Left hindlimb (tissue), 1 donor: ENCODE measurements at places on chromosomes 16 and 17.

- no peak for DNase-seq
Measured at GRCh38 chr17:80504686-80505413, 28.4 kb upstream of the NPTX1 start.

DNA sequence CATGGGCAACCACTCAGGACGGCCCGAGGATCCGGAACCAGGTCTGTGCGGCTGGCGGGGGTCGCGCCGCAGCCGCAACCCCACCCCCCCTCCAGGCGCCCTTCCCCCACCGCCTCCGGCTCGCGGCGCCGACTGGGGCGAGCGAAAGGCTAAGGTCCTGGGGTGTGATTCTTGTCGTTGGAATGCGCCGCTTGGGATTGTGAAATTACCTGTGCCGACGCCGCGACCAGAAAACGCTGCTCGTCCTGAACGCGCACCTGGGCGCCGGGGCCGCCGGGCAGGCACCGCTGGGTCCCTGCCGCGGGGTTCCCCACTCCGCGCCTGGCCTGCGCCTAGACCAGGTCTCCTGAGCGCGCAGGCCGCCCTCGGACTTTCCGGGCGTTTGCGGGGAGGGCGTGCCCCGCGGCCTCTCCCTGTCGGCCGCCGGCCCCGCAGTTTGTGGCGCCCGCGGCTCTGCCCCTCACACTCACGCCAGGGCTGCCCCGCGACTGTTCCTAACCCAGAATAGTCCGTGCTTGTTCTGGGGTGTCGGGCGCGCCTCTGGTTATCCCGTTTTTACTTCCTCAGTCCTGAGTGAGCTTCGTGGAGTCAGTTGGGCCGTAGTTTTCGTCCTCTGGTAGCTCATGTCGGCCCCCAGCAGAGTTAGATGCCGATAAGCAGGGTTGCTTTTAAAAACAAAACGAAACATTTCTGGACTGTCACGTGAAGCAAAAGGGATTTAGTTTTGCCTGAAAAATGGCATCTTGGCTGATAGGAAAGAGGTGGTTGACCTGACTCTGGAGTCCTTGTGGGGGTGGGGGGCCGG lies 147.2 kb downstream of the SPECC1 start:
- DNase-seq: peak; percentile 46

GRCh38 chr17:78184868-78185267 lies 2.0 kb downstream of the TK1 start:
- DNase-seq: no peak

- DNase-seq: no peak
Measured at GRCh38 chr17:58334661-58335060, 6.1 kb upstream of the TSPOAP1 start.

- peak; percentile 65 for DNase-seq
Measured at GRCh38 chr17:39026980-39027451, 59.8 kb upstream of the FBXO47 start.

GRCh38 chr16:22077700-22078313 lies 14.5 kb upstream of the VWA3A start:
- DNase-seq: peak; percentile 56

GRCh38 chr17:69235338-69236058 lies 6.9 kb upstream of the ABCA10 start:
- DNase-seq: peak; percentile 78

- no peak for DNase-seq
Measured at GRCh38 chr16:70157477-70158260, 15.9 kb upstream of the CLEC18C start.

- DNase-seq: no peak
Measured at GRCh38 chr17:50365649-50366393, 7.2 kb downstream of the MRPL27 start.

GRCh38 chr16:12546918-12547607 lies 256.6 kb downstream of the CPPED1 start:
- no peak for DNase-seq

DNA sequence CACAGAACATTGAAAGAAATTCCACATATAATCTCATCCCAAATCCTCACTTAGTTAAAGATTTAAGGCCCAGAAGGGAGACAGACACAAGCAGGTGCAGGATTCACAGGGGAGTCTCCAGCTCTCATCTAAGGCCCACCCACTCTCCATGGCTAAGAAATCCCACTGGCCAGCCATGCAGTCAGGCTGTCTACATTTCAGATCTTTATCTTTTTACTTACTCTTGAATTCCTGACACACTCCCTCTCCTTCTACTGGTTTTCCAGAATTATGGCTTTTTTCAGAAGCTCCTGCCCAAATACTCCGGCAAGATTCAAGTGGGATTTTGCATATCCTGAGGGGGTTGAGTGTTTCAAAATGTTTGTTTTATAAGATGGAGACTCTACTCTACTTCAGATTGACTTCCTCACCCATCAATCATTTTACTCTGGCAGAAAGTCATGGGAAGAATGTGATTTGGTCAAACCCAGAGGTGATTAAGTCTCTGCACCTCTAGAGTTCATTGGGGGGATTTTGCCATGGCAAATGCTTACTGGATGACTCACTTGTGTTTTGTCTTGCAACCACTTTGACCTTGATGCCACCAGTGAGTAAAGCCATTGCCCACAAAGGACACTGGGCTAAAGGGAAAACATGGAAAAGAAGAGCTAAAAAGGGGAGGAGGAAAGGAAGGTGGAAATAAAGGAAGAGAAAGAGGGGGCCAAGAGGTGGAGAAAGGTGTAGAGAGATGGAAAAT lies 688.8 kb upstream of the SALL1 start:
- no peak for DNase-seq

DNA sequence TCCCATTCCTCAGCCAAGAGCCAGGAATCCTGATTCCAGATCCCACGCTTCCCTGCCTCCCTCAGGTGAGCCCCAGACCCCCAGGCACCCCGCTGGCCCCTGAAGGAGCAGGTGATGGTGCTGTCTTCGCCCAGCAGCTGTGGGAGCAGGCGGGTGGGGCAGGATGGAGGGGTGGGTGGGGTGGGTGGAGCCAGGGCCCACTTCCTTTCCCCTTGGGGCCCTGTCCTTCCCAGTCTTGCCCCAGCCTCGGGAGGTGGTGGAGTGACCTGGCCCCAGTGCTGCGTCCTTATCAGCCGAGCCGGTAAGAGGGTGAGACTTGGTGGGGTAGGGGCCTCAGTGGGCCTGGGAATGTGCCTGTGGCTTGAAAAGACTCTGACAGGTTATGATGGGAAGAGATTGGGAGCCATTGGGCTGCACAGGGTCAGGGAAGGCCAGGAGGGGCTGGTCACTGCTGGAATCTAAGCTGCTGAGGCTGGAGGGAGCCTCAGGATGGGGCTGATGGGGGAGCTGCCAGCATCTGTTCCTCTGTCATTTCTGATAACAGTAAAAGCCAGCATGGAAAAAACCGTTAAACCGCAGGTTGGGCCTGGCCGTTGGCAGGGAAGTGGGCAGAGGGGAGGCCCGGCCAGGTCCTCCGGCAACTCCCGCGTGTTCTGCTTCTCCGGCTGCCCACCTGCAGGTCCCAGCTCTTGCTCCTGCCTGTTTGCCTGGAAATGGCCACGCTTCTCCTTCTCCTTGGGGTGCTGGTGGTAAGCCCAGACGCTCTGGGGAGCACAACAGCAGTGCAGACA lies at the start of gene SPN:
Gene SPN (plus strand): TSS at position 232 of the 791 bp plus-strand sequence. CDS start 482 bp downstream, at position 714.
- DNase-seq: no peak

DNA sequence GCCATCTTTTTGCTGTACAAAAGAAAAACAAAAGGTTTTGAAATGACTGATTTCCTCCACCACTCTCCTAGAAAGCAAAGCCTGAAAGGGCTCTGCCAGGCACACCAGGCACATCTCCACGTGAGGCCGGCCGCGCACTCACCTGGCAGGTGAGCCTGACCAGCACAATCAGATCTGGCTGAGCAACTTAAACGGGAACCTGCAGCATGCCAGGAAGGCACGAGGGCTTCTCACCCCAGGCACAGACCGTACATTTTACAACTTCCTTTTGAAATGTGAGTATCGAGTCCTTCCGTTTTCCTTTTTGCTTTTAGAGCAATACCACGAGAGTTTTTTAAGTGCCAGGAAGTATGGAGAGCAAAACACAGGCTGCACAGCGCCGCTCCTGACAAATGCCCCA lies 22.5 kb downstream of the SLC38A10 start:
- no peak for DNase-seq

DNA sequence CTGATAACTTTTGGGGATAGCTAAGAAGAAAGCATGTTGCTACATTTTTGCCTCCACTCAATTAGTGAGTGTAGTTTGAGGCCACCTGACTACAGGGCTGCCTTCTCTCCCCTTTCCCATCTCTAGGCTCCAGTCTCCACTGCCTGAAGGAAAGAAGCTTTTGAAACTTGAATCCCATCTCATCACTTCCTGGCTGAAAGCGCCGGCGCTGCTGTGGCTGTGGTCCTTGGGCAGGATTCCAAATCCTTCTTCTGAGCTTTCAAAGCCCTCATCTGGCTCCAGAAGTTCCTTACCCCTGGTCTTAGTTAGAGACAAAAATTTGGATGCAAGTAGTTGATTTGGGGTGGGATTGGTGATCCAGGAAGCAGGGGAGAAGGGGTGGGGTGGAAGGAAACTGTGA lies 119.4 kb downstream of the FOXL1 start:
- no peak for DNase-seq

- DNase-seq: no peak
Measured at GRCh38 chr16:66910175-66910940, 8.3 kb downstream of the CDH16 start.

DNA sequence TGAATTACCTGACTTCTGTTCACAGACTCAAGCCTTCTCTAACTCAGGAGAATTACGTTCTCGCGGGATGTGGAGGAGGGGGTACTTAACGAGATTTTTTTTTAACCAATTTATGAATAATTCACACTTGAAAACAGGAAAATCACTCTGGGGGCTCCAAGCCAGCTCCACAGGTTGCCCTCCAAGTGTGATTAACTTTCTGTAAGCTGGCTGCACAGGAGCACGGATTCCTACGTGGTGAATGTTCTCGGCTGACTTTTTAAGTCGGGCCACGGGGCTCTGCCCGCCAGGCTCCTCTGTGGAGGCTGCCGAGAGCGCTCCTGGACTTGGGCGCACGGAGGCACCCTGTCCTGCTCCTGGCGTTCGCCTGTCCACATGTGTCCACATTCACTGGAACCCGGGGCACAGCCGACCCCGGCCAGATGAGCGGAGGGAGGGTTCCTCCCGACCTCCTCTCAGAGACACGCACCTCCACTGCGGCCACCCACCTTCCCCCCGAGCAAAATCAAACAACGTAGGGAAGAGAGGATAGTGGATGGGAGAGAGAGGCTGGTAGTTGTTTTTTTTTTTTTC lies 147.1 kb upstream of the CHMP6 start:
- no peak for DNase-seq

DNA sequence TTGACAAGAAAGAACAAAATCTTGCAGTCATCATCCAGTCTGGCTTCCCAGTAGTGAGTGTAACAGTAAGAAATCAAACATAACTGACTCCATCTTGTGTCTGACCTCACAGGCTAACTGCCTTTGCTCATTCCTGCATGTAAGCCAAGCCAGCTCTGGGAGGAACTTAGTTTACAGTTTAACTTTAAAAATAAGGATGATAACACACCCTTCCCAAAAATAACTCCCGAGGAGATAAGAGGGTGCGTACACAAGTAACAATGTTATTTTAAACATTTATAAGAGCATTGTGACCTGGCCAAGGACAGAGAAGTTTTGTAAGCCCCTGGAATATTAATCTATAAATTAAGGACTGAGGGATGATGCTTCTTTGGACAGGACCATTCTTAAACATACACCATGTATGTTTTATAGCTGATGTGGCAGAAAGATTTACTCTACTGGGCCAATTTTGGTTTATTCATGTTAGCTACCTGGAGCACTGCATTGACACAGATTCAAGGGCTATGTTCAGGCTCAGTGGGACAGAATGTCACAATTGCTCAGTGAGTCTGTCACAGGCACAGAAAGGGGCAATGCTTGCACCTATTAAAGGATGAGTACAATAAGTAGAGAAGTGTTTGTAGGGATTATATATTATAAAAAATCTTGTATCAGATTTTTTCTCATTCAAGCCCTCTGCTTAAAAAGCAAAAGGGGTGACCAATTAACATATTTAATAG lies 344.1 kb downstream of the UTP18 start:
- DNase-seq: no peak

DNA sequence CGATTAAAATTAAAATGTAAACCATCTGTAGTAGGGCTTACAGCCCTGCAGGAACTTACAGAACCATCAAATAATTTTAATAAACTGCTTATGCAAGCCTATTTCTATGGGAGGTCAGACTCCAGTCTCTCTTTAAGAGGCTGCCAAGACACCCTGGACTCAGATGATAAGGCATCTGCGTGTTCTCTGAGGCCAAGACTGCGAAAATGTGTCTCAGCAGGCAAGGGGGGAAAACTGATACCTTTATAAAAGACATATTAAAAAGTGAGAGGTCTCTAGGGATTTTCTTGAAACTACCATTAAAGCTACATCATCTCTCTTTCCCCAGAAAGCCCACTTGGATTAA lies 32.2 kb downstream of the MPHOSPH6 start:
- no peak for DNase-seq

- no peak for DNase-seq
Measured at GRCh38 chr17:77581480-77581879, 377.0 kb upstream of the TNRC6C start.

DNA sequence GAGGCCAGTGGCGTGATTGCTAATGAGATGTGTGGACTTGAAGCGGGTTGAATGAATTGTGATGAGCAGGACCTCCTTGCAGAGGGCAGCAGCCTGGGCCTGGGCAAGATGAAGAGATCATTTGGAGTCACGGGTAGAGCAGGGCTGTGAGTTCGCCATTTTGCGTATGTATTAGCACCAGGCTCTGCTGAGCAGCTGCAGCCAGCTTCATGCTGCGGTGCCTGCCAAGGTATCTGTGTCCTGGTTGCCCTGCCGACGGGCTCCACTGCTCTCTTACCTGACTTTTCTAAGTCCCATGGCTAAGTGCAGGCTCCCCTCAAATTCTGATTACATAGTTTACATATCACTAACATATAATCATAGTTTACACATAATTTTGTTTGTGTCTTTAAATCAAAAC lies 295.7 kb downstream of the SNX29 start:
- no peak for DNase-seq

DNA sequence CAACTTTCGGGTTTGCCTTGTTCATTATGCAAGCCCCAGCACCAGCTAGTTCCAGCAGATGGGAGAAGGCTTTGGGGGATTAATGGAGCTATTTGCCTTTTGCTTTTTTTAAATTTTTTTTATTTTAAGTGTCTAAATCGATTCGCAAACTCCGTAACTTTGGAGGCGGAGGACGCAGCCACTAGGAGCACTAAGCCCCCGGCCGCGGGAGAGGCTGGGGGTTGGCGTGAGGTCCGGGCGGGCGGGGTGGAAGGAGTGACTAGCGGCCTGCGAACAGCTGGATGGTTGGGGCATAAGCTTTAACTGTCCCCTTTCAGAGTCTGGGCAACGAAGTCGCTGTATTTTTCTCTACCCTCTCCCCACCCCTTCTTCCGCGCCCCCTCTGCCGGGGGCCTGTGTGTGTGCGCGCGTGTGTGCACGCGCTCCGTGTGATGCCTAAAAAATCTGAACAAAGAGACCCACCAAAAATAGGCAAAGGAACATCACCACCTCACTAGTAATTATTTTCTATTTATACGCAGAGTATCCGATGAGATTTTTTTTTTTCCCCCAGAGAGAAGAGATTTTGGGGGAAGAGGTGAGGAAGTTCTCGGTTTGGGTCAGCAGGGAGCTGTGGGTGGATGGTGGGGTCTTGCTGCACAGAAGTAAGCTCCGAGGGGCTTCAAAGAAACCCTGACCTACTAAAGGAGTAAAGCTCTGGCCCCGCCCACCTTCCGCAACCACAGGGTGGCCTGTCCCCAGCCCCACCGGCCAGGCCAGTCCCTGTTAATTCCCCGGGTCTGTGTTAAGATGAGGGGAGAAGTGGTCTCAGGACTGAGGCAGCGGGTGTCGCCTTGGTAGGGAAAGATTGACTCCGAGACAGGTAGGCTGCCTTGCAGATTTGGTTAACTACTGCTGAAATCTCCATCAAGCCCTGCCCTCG lies 2.3 kb downstream of the SHISA9 start:
- DNase-seq: no peak
